ENCODE measurements at places on chromosomes 3 and 15.

- DNase-seq: no peak
- no peaks in the 10 kb centered on the region for H3K4me1 ChIP-seq
- H3K36me3 ChIP-seq: no peaks in the 10 kb centered on the region
- no peak overlapping the region for H3K4me3 ChIP-seq
- H3K27ac ChIP-seq: no peak overlapping the region
- H3K27me3 ChIP-seq: no peaks in the 10 kb centered on the region
Measured at GRCh38 chr3:122931636-122932035, 95.9 kb downstream of the SEMA5B start.

DNA sequence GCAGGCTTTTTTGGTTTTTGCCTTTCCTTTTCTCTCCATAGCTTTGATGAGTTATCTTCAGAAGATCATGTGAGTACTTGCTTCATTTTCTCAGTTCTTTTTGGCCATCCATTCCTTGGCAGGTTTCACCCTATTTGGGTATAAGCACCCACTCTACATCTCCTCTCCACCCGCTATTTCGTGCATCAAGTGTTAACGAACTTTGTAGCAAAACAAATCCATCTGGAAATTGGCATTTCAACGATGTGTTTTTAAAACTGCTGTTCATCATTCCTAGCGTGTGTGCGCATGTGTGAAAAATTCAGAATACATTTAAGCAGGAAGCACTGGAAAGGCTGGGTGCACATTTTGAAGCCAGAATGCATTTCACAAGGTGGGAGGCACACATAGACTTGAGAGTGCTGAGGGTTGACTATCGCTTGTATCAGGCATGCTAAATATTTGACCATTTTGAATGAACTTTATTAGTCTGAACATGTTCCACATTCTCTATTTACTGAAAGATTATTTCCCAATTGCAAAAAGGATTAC is 89.7 kb upstream of the FHIT start:
- no peak overlapping the region for H3K4me3 ChIP-seq
- no peaks in the 10 kb centered on the region for H3K4me1 ChIP-seq
- H3K27ac ChIP-seq: no peak overlapping the region

GRCh38 chr3:29406291-29406832 is 125.5 kb downstream of the RBMS3 start:
- DNase-seq: no peak
- H3K36me3 ChIP-seq: no peaks in the 10 kb centered on the region
- H3K27ac ChIP-seq: no peak overlapping the region
- H3K4me3 ChIP-seq: no peak overlapping the region

DNA sequence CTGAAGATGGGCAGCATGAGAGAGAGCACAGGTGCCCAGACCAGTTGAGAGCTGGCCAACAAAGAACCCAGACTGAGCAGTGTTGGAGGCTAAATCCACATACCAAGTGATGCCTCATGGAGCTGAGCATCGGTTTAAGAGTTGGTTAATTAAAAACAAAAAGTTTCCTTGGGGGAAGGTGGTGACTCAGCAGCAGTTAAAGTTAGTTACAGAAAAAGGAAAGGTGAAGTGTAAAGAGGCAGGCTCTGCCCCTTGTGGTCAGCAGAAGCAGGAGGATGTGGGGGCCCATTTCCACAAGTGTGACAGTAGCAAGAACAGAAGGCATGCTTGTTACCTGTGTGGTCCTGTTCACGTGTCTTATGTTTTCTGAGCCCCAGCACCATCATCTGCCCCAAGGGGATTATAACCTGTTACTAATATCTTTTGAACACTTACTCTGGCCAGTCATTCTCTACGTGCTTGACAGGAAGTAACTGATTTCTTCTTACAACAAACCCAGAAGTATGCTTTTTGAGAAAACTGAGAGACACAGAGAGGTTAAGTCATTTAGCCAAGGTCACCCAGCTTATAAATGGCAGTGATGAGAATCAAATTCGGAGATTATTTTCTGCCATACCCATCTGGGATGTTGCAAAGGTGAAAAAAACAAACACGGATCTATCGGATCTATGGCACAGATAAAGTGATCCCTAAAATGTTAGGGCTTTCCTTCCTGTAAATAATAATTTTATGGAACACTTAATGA is 91.0 kb downstream of the EPHB1 start:
- peaks cover 4% of the 10 kb centered on the region for H3K4me1 ChIP-seq
- no peak overlapping the region for H3K27ac ChIP-seq
- no peak overlapping the region for H3K4me3 ChIP-seq
- H3K36me3 ChIP-seq: no peaks in the 10 kb centered on the region
- H3K27me3 ChIP-seq: no peaks in the 10 kb centered on the region

DNA sequence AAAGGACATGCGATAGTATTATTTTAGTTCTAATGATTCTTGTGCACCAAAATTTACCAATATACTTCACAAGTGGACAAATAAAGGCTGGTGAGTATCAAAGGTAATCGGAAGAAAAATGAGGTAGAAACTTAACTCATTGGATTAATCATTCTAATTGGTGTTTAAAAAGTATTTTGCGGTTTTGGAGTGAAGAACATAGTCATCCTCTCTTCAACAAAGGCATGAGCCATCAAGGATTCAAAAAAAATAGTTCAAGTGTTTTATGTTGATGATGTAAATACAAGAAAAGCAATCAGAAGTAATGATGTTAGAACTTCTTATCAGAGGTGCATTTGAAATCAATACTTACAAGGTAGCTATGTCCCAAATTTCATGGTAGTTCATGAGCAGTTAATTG is 221.5 kb downstream of the P3H2 start:
- DNase-seq: no peak
- no peaks in the 10 kb centered on the region for H3K4me1 ChIP-seq
- no peak overlapping the region for H3K27ac ChIP-seq
- no peak overlapping the region for H3K4me3 ChIP-seq
- no peaks in the 10 kb centered on the region for H3K36me3 ChIP-seq

DNA sequence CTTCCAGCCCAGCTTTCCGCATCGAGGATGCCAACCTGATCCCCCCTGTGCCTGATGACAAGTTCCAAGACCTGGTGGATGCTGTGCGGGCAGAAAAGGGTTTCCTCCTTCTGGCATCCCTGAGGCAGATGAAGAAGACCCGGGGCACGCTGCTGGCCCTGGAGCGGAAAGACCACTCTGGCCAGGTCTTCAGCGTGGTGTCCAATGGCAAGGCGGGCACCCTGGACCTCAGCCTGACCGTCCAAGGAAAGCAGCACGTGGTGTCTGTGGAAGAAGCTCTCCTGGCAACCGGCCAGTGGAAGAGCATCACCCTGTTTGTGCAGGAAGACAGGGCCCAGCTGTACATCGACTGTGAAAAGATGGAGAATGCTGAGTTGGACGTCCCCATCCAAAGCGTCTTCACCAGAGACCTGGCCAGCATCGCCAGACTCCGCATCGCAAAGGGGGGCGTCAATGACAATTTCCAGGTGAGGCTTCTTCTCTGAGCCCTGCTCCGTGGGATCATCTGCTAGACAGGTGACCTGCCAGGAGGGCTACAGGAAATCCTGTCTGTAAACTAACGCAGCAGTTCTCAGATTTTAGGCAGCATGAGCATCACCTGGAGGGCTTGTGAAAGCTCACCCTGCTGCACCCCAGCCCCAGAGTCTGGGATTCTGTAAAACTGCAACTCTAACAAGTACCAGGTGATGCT is 1.6 kb downstream of the THBS1 start:
- H3K4me3 ChIP-seq: no peak overlapping the region
- no peak overlapping the region for H3K27ac ChIP-seq
- H3K27me3 ChIP-seq: peaks cover 2% of the 10 kb centered on the region
- peaks cover 39% of the 10 kb centered on the region for H3K4me1 ChIP-seq
- no peak for DNase-seq
